ENCODE measurements at places on chromosomes 4 and X. TPM values are rescaled to one million over a fixed set of nuclear protein-coding genes. Genes with fewer than 3 reads are reported as not detected.

- DNase-seq = no peak
- no peaks in the 10 kb centered on the region for H3K4me1 ChIP-seq
- H3K27me3 ChIP-seq = no peaks in the 10 kb centered on the region
Observed at GRCh38 chr4:5734853-5735252, 23.9 kb downstream of the EVC start.

GRCh38 chrX:12058087-12058486 is 80.2 kb upstream of the FRMPD4 start:
- no peaks in the 10 kb centered on the region for H3K27me3 ChIP-seq
- no peaks in the 10 kb centered on the region for H3K4me1 ChIP-seq
- H3K27ac ChIP-seq = no peak overlapping the region
- no peak for DNase-seq
- H3K4me3 ChIP-seq = no peak overlapping the region

GRCh38 chrX:56790778-56791177 is 61.7 kb downstream of the NBDY start:
- no peak for DNase-seq
- H3K4me3 ChIP-seq = no peak overlapping the region
- H3K4me1 ChIP-seq = no peaks in the 10 kb centered on the region
- H3K36me3 ChIP-seq = no peaks in the 10 kb centered on the region

GRCh38 chr4:17562157-17562556 is 14.8 kb upstream of the LAP3 start:
- no peak for DNase-seq
- H3K4me3 ChIP-seq = no peak overlapping the region
- H3K27me3 ChIP-seq = no peaks in the 10 kb centered on the region
- H3K27ac ChIP-seq = no peak overlapping the region
- H3K36me3 ChIP-seq = no peaks in the 10 kb centered on the region
- no peaks in the 10 kb centered on the region for H3K4me1 ChIP-seq

- H3K27me3 ChIP-seq = no peaks in the 10 kb centered on the region
- H3K27ac ChIP-seq = no peak overlapping the region
- DNase-seq = no peak
- H3K4me1 ChIP-seq = no peaks in the 10 kb centered on the region
Observed at GRCh38 chrX:24846550-24847150, 152.9 kb downstream of the POLA1 start.

CFP gene
- polyA plus RNA-seq = 2.5 TPM

HGFAC gene
- 2.2 TPM for polyA plus RNA-seq
